Hematopoietic multipotent progenitor cell treated with erythropoietin and hydrocortisone succinate and interleukin-3 and kit ligand, for 15 days (in vitro differentiated cells): ENCODE measurements at places on chromosomes 5 and 9.

- no peak for DNase-seq
Measured at GRCh38 chr5:37886242-37886905, 46.5 kb upstream of the GDNF start.

DNA sequence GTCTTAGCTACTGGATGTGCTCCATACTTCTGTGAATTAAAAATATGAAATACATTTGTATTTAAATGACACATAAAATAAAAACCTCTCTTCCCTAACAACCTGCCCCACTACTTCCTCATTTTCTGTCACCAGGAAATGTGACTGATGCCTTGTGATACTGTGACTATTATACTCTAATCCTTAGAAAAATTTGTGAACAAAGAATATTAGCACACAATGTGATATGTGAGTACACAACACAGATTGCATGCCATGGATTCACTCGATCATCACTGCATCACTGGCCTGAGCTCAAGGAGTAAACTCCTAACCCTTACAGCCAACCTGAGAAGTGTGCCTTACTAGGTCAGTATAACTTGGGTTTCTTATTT is 281.0 kb downstream of the EFNA5 start:
- no peak for DNase-seq

DNA sequence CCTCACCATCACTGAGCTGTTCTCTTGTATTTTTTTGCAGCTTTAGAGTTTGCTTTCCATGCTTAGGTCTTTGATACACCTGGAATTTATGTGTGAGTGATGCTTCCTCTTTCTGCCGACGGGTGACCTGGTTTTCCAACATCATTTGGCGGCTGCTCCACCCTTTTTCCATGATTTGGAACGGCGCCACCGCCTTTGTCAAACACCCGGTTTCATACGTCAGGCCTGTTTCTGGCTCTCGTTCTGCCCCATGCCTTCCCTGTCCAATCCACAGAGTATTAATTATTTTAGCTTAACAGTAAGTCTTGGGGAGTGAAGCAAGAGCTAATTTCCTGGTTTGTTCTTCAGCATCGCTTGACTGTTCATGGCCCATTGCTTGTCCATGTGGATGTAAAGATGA is 30.2 kb downstream of the CACNA1B start:
- no peak for DNase-seq

- no peak for DNase-seq
Measured at GRCh38 chr9:72217306-72217842, 68.1 kb downstream of the GDA start.

GRCh38 chr5:165188556-165189175 is 1683.2 kb downstream of the MAT2B start:
- DNase-seq, result no peak
